SK-N-SH (cell line): ENCODE measurements at places on chromosomes 5 and 9. TPM values are rescaled to one million over a fixed set of nuclear protein-coding genes. Genes with fewer than 3 reads are reported as not detected.

Gene TOR2A
- 11.9 and 17.2 TPM in 2 replicates for polyA plus RNA-seq

GRCh38 chr5:76787237-76787636, 31.6 kb upstream of the F2RL1 start:
- DNase-seq, result no peak
- H3K27ac ChIP-seq, result no peak overlapping the region
- no peak overlapping the region for H3K4me3 ChIP-seq
- no peaks in the 10 kb centered on the region for H3K27me3 ChIP-seq

DNA sequence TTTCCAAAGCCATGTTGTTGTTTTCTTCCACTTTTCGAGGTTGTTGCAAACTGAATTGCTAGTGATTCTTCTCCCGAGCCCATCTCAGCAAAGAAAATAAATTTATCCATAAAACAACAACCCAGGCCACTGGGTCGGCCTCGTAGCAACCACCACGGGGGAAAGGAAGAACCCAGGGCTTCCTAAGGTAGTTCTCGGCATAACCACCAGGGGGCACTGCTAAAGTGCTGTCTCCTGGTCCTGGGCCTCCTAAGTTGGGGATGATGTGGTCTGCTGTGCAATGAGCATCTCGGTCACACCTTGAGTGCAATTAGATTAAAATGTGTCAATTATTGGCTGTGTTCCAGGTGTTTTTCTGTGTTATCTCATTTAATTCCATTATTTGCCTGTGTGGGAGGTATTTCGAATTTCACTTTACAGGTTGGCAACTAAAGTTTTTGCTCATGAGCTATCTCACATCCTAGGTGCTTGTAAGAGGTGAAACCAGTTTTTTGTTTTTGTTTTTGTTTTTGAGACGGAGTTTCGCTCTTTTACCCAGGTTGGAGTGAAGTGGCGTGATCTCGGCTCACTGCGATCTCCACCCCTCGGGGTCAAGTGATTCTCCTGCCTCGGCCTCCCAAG, 102.8 kb upstream of the DAP start:
- H3K36me3 ChIP-seq, result no peaks in the 10 kb centered on the region
- no peak overlapping the region for H3K27ac ChIP-seq
- peaks cover 3% of the 10 kb centered on the region; the same call in 1 of the 2 replicates for H3K27me3 ChIP-seq

Gene MOB3B
- polyA plus RNA-seq, result 0.90 and 1.2 TPM in 2 replicates

- no peaks in the 10 kb centered on the region for H3K4me1 ChIP-seq
- no peaks in the 10 kb centered on the region for H3K27me3 ChIP-seq
- no peaks in the 10 kb centered on the region for H3K36me3 ChIP-seq
- peak overlapping the region; percentile 54 for H3K27ac ChIP-seq
- H3K4me3 ChIP-seq, result peak overlapping the region; percentile 20; the same call in 1 of the 2 replicates
These were observed 47.8 kb upstream of the SNX2 start for GRCh38 chr5:122727112-122727541.
